ENCODE measurements at places on chromosomes 7 and 10.

DNA sequence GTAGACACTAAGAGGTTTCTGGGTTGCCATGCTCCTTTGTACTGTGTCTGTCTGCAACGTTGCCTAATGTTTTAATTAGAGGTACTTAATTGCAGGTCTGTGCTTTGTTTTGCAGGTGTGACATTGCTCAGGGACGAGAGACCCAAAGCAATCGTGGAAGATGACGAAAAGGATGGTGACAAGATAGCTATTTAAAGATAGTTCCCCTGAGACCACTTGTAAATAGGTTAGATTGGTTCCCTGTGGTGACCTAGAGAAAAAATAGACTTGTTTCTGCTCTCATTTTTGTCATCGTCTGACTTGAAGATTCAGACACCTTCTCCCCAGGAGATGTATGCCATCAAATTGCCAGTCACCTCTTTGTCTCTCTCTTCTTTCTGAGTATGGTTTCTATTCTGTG lies 20.1 kb downstream of the PPP1R17 start:
- DNase-seq = no peak

GRCh38 chr7:129385598-129385997 lies 48.6 kb upstream of the STRIP2 start:
- no peak for DNase-seq

DNA sequence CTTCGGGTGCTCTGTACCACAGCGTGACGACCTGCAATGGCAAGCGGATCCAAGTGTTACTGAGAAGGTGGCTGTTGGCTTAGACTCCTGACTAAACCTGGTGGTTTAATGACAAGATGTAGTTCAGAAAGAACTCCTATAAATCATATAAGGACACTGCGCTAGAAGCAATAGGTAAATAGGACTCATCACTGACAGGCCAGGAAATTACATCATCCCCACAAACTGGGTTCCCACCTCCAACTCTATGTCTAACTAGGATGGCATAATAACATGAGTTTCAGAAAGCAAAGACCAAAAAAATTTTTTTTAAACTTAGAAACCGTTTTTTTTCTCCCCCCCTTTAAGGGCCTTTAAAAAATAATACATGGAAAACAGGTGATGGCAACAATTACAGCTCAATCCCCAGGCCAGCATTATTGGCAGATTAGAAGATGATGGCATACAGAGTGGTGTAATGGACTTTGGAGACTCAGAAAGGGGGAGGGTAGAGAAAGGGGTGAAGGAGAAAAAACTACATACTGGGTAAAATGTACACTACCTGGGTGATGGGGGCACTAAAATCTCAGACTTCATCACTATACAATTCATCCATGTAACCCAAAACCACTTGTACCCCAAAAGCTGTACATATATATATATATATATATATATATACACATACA lies 81.4 kb upstream of the FAM133B start:
- DNase-seq = no peak

DNA sequence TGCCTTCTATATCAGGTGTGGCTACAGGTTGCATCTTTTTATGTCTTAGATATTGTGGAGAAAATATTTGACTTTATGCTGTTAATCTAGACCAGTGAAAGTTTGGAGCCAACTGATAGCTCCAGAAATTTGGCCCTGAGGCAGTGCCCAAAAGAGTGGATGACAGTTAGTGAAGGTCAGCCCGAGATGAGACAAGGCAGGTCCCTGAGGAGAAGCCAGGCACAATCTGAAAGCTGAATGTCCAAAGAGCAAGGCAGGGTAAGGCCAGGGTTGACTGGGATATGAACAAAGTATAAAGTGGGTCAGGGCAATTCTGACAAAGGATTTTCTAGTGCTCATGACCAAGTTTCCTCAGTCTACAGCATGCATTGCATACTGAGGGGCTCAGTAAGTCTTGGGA lies 661.9 kb downstream of the SUGCT start:
- DNase-seq = no peak

GRCh38 chr7:45033261-45033930 lies 33.4 kb downstream of the CCM2 start:
- peak; percentile 57 for DNase-seq

DNA sequence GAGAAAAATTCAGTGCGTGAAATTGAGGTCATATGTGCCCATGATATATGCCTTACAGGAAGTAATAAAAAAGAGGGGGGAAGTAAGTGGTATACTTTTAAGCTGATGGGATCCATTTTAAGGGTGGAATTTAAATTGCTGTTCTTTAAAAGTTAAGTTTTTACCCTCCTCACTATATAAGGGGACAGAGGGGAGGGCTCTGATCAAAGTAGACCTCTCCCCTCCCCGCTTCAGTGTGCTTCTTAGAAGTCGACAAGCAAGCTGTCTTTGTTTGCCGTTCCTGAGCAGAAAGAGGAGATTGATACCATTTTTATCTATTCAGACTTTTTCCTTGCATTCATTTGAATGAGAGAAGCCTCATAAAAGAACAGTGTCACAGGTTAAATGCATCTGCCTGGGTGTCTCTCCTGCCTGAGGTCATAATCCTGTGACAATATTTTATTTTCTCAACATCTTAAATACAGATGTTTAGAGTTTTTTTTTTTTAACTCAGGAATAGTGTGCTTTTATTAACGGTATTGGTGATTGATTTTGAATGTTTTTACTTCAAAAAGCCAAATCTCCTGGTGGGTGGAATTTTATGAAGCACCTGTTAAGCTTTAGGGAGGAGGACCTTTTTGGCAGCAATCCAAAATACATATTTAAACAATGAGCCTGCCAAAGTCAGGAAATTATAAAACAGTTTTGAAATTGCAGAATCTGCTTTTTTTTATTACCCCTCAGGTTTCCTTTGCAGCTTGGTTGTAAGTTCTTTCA lies 141.7 kb downstream of the KAT6B start:
- no peak for DNase-seq

DNA sequence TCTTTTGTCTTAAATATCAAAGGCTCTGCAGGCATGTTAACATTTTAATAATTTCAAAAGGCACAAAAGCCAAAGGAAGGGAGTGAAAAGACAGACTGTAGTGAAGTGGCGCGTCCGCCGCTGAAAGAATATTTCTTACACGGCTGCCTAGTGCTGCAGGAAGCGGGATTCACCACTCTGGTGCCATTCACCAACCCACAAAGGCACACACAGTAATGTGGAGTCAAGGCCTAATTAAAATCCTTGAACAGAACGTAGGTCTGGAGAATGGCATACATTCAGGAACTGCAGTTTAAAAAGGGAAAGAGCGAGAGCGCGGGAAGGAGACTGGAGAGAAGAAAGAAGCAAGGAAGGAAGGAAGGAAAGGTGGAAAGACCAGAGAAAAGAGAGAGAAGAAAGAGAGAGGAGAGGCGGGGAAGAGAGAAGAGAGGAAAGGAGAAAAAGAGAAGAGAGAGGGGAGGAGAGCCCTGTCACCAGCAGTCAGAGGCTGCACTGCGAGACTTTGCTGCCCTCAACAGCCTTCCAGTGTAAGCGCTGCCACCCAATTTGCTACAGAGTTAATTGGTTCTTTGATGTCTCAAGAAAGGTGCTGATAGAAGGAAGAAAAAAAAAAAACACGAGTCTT lies 554.0 kb downstream of the MDFIC start:
- no peak for DNase-seq

- DNase-seq = no peak
Observed at GRCh38 chr10:130357226-130357625, 221.0 kb downstream of the GLRX3 start.

DNA sequence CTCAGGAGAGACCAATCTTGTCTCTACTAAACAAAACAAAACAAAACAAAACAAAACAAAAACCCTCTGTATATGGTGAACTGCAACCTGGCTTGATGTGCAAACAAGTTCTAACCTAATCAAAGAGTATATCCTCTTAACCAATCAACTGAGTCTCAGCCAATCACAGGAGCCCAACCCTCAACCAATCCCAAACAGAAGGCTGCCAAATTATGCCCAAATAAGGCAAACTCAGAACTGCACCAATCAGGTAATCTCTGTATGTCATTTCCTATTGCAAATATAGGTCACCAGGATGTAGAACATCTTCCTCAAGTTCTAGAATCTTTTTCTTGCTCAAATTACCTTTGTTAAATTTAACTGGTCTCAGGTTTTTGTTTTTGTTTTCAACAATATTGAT lies 5.2 kb downstream of the FAM133B start:
- no peak for DNase-seq

- DNase-seq = no peak
Observed at GRCh38 chr7:1012004-1012715, 29.2 kb downstream of the CYP2W1 start.

DNA sequence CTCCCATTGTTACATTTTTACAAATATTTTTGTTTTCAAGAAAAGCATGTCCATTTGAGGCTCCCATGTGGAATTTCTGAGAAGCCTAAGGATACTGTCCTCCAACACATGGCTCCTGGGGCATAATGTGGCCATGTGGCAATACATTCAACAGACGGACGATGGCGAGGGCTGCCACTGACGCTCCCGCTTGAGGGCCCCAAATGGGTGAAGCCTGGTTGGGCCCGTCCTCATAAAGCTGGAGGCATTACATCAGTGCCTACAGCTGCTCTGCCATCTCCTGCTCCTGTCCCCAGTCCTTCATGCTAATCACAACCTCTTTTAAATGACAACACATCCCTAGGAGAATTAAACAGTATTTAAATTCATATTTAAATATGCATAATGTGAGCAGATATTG lies 246.8 kb downstream of the TNS3 start:
- DNase-seq = no peak
